Stimulated activated CD8-positive, alpha-beta memory T cell treated with anti-CD3 and anti-CD28 coated beads, Interleukin-15, amount 100 ng/mL, for 4 hours (primary cell): ENCODE measurements at places on chromosomes 6 and 20.

GRCh38 chr6:119116712-119117281 lies 38.3 kb upstream of the FAM184A start:
- DNase-seq, result no peak

DNA sequence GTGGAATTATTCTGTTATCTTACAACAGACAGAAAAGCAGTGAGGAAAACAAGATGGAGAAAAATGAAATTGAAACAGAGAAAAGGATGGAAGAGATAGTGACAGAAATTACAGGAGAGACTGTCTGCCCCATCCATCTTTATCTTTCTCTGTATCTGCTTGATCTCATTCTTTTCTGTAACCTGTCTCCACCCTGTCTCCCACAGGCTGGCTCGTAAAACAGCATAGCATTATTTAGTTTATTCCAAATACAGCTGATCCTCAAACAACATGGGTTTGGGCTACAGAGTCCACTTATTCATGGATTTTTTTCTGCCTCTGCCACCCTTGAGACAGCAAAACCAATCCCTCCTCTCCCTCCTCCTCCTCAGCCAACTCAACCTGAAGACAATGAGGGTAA lies 482.3 kb upstream of the JARID2 start:
- no peak for DNase-seq

DNA sequence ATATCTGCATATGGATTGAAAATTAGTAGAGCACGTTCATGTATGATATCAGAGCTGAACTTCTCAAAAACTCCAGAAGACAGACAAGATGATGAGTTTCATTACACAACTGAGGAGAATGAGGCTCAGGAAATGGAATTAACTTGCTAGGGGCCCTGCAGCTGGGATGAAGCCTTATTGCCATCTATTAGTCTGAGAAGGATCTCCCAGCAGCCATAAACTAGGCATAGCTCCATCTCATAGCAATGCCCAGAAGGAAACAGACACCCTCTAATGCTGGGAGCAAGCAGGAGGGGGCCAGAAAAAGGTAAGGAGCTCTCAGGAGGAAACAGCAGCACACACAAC lies 18.0 kb downstream of the TFEB start:
- no peak for DNase-seq

GRCh38 chr20:47551841-47552240 lies 50.2 kb downstream of the NCOA3 start:
- DNase-seq, result no peak

- no peak for DNase-seq
Observed at GRCh38 chr6:159463119-159463829, 229.8 kb downstream of the SOD2 start.

GRCh38 chr6:5261545-5262109 lies 314 bp downstream of the FARS2 start:
- no peak for DNase-seq

GRCh38 chr6:3406362-3406821 lies 50.5 kb downstream of the SLC22A23 start:
- no peak for DNase-seq

- no peak for DNase-seq
Observed at GRCh38 chr6:12980741-12981140, 264.2 kb downstream of the PHACTR1 start.

- no peak for DNase-seq
Observed at GRCh38 chr6:7825986-7826385, 84.6 kb downstream of the TXNDC5 start.

DNA sequence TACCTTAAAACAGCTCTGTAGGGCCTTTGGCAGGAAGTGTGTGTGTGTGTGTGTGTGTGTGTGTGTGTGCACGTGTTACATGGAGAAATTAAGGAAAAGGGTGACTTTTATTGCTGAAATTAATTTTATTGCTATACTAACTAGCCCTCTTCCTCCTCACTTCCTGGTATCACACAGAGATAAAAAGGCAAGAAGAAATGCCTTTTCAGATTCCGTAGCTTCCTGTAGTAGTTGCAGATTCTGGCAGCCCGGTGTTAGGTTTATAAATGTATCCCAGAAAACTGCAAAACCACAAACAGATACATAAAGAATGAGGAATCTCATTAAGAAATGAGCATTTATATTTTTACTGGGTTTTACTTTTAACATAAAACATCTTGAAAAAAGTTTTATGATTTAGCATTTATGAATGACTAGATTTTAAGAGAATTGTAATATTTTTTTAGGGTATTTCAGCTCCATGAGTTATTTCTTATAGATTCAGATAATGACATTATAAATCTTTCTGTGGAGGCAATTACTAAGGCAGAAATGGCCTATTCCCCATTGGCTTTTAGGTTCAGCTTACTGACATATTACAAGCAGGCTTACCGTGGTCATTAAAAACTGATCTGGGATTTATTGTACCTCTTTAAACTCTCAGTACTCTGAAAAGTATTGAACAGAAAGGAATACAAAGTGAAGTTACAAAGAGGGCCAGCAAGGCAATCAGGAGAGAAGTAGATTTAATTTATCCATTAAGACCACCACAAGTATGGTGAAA lies 249.1 kb upstream of the TSHZ2 start:
- no peak for DNase-seq

GRCh38 chr6:22952097-22952496 lies 382.7 kb downstream of the HDGFL1 start:
- DNase-seq, result no peak

GRCh38 chr6:160111806-160112205 lies 9.8 kb upstream of the SLC22A1 start:
- no peak for DNase-seq

- no peak for DNase-seq
Observed at GRCh38 chr20:13028673-13029072, 19.9 kb downstream of the SPTLC3 start.

GRCh38 chr6:148873154-148873553 lies 126.3 kb downstream of the UST start:
- DNase-seq, result no peak

GRCh38 chr20:53080969-53081871 lies 109.1 kb downstream of the TSHZ2 start:
- no peak for DNase-seq

DNA sequence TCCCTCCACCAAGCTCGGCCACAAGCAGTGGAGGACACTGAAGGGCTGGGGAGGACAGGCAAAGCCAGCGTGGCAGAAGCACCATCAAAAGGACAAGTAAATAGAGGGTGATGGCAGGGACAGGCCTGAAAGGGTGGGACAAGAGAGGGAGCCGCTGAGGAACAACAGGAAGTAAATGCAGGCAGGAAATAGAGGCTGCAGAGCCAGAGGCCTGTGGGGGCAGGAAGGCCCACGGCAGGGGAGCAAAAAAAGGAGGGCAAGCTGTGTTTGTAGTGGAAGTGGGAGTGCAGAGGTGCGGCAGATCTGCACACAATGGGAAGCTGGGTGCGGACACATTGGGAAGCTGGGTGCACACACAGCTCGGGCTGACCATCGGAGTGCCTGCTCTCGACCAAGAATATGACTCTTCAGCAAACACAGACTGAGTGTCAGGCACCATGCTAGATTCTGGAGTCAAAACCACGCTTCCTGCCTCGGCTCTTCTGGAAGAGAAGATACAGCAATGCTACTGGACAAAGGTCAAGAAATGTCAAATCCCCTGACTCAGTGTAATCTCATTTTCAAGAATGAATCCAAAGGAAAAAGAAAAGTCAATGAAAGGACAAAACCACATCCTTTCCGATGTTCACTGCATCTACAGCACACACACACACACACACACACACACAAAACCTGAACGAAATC lies 40.4 kb upstream of the RAB22A start:
- DNase-seq, result no peak

DNA sequence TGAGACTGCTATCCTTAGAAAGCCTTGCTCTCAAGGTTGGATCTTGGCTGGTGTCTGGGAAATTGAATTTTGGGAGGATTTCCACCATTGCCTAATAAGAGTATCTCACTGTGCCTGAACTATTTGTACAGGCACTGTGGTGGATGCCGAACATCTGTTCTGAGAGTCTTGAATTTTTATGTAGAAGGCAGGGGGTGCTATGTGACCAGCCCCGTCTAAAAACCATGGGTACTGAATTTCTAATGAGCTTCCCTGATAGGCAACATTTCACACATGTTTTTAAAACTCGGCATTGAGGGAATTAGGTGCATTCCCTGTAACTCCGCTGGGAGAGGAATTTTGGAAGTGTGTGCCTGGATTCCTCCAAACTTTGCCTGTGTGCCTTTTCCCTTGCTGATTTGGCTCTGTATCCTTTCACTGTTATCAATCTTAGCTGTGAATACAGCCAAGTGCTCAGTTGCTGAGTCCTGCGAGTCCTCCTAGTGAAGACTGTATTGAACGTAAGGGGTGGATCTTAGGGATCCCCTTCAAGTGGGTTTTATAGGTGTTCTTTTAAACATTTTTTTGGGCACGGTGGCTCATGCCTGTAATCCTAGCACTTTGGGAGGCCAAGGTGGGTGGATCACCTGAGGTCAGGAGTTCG lies 27.6 kb upstream of the SCAF8 start:
- DNase-seq, result no peak

- DNase-seq, result no peak
Observed at GRCh38 chr20:48338717-48339116, 489.1 kb downstream of the PREX1 start.

- no peak for DNase-seq
Observed at GRCh38 chr20:32896521-32897280, 38.0 kb downstream of the EFCAB8 start.

- peak; percentile 6 for DNase-seq
Observed at GRCh38 chr6:53484476-53485280, 60.2 kb downstream of the GCLC start.

- no peak for DNase-seq
Observed at GRCh38 chr6:16754876-16755275, 6.4 kb downstream of the ATXN1 start.

DNA sequence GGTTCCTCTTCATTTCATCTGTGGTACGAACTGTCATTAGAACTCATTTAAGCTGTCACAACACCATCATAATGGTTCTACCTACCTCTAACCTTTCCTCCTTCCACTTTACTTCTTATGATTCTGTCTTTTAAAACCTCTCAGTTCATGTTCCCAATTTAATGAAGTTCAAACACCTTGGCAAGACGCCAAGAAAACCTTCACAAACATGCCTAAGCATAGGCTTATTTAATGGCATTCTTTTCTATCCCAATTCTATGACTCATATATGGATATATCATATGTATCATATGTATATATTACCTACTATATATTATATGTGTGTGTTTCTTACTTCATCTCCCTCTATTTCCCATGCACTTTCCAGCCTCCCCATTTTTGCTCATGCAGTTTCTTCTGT lies 283.4 kb upstream of the TBX18 start:
- DNase-seq, result no peak

- no peak for DNase-seq
Observed at GRCh38 chr6:89353118-89353556, 615 bp upstream of the UBE2J1 start.

GRCh38 chr6:135901774-135902524 lies 50.4 kb downstream of the PDE7B start:
- no peak for DNase-seq

DNA sequence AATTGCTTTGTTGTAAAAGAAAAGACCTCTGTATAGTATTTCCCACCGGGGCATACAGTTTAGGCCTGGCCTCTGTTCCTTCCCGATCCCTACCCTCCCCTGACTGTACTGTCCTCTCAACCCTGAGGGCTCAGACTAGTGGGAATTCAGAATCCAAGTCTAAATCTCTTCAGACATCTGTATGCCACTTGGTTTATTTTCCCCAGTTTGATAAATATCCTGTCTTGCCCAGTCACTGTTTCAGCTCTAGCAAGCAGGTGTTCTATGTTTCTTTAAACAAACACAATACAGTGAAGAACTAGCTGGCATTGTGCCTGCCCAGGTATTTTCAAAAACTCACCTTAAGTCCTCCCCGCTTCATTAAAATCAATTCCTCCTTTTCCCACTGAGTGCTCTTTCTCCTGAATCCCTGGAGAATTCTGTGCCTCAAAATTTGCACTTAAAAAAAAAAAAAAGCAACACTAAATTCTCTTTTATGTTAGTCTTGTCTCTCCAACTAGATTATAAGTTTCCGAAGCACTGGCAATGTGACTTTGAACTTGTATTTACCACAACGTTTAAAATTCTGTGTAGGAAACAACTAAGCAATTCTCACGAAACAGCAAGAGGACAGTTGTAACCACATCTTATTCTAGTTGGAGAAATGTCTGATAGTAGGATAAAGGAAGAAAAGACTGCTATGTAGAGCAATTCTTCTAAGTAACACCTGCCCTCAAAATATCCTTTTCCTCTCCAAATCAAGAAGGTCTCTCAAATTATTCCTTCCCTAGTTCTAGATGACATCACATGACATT lies 112.0 kb upstream of the CARMIL1 start:
- DNase-seq, result no peak

DNA sequence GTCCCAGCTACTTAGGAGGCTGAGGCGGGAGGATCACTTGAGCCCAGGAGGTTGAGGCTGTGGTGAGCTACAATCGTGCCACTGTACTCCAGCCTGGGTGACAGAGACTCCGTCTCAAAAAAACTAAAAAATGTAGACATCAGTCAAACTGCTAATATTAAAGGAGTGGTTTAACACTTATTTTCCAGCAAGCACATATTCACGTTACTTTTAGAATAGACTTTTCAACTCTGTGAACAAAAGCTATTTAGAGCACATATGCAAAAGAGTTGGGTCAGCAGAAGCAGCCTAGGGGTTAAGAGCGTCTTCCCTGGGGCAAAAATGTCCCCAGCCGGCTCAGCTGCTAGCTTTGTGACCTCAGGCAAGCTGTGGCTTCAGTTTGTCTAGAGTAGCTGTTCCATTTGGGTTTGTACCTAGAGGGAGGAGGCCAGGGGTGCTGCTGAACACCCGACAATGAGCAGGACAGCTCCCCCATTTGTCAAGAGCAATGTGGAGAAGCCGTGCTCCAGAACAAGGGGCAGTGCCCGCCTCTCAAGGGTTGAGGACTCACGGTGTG lies 62.5 kb upstream of the PTGIS start:
- no peak for DNase-seq

DNA sequence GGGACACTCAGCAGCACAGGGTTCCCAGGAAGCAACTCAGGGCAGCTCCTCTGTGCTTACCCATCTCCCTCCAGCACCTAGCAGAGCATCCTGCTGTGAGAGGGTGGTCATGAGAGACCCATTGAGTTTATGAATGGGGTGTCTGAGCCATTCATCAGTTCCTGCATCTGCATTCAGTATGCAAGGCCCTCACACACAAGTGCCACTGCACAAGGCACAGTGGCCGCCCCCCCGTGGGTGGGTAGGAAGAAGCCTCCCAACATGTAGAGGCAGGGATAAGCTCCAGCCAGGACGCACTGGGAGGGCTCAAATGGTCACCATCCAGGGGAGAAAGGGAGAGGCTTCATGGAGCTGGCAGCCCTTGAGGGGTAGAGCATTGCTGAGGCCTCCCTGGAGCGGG lies 43.0 kb downstream of the FOXP4 start:
- DNase-seq, result no peak
